ENCODE measurements at places on chromosomes 1 and 21.

DNA sequence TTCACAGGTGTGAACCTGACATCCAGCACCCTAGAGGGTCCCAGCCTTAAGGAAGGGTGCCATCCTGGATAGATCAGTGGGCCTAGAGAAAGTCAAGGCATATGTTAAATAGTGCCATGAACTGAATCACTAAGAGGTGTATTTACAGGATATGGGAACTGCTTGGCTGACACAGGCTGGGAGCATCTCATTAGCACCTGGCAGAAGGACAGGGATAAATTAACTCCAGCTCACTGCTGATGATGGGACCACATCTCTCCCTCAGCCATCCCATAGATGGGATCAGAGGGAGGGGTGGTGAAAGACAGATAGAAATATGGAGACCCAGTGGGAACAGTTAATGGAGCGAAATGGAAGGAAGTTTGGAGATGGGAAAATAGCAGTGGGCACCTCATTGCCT, 122.0 kb downstream of the IGSF21 start:
- DNase-seq, result no peak

DNA sequence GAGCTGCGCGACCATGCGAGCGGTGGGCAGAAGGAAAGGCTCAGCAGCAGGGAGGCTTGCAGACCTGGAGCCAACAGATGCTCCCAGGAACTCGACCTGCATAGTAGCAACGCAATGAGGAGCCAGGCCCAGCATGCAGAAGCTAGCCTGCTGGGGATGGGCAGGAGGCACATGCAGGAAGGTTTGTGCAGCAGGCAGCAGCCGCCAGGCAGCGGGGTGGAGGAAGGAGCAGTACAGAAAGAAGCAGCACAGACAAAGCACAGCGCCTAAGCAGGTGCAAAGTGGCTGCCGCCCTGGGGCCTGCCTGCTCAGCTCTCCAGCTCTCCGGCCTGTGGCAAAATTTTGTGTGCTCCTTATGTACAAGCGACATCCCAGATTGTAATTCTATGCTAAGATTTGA, 213.5 kb upstream of the MAP1LC3C start:
- peak; percentile 16 for DNase-seq

GRCh38 chr1:9207715-9208114, 26.9 kb upstream of the H6PD start:
- no peak for DNase-seq

GRCh38 chr1:200184196-200184595, 156.7 kb downstream of the NR5A2 start:
- peak; percentile 92 for DNase-seq

DNA sequence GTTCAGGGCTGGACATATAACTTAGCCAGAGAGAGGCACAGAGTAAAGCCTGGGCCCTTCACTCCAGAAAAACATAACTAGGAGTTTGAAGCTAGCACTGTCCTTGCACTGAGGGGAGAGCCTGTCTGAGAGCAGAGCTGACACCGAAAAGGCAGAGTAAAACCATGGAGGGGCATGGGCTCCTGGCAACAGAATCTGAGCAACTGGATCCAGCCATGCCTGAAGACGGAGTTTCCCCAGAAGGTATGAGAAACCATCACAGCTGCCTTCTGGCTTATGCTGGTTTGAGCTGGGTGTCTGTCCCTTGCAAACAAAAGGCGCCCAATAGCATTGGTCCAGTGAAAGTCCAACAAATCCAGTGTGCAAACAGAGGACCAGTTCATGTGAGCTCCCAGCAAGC, 137.5 kb downstream of the NPHP4 start:
- no peak for DNase-seq

DNA sequence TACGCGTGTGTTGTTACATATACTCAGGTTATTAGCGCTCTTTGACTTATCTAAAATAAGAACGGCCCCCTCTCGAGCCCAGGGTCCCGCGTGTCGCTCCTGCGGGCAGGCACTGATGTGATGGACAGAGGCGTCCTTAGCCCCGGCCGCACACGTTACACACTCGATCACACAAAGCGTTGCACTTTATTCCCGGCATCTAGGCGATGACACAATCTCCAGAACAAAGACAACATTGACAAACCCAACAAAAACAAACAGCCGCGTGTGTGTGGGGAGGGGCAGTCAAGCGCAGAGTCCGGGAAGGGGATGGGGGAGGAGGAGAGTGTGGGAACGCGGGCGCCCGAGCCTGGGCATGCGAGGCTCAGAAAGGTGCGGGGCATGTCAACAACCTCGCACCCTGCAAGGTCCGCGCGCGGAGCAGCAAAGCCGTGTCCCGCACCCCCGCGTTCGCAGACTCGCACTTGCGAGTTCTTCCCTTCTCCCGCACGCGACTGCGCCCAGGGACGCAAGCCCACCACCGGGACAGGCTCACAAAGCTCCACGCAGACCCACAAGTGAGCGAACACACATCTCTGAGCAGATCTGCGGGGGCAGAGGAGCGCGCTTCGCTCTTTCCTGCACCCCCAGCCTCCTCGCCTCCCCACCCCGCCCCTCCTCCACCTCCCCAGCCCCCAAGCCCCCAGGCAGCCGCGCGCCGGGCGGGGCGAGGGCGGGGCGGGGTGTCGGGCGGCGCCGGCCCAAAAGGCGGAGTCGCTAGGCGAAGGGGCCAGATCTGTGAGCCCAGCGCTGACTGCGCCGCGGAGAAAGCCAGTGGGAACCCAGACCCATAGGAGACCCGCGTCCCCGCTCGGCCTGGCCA, at the start of gene EFNA1:
TSS of gene EFNA1 (plus strand) at position 772 of the 862 bp plus-strand sequence. CDS start 102 bp downstream, outside the sequence.
- peak; percentile 65 for DNase-seq

DNA sequence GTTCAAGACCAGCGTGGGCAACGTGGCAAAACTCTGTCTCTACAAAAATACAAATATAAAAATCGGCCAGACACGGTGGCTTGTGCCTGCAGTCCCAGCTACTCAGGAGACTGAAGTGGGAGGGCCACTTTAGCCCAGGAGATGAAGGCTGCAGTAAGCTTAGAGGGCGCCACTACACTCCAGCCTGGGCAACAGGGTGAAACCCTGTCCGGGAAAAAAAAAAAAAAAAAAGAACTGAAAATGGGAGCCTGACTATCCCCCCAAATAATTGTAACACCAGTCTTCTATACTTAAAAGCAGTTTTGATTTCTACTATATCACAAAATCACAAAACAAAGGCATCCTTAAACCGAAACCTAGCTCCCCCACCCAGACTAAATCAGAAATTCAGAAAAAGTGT, 60.3 kb downstream of the CDC42BPA start:
- DNase-seq, result no peak

DNA sequence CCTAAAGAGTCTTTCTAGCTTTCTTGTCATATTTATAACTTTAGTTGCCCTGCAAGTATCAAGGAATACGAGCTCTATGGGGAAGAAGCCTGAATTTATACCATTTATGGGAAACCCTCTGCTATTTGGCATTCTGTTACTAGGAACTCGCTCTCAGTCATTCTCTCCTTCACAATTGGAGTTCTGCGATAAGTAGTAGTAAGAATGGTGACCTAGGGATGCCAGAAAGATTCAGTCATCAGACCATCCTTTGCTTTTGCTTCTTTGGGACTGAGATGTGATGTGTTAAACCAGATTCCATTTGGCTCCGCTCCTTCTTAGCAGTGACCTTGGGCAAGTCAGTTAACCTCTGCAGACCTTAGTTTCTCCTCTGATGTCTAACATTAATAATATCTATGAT, 256.5 kb downstream of the FGGY start:
- no peak for DNase-seq

GRCh38 chr1:205410581-205411298, 11.1 kb downstream of the LEMD1 start:
- no peak for DNase-seq

- DNase-seq, result no peak
Observed at GRCh38 chr1:18410407-18410806, 70.3 kb upstream of the KLHDC7A start.

DNA sequence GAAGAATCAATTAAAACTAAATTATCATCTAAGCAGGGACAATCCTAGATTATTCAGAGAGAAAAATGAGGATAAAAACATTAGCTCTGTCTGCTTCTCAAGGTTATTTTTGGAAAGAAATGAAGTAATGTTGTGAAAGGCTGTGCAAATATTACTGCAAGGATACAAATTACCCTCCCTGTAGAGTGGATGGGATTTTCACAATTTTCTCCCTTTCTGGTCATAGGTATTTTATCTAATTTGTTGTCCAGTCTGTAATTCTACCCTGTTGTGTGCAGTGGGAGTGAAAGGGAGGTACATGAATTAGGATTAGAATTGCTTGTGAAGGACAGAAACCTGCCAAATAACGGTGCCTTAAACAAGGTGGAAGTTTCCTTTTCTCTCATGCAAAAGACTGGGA, 54.7 kb downstream of the MAP3K7CL start:
- DNase-seq, result no peak

DNA sequence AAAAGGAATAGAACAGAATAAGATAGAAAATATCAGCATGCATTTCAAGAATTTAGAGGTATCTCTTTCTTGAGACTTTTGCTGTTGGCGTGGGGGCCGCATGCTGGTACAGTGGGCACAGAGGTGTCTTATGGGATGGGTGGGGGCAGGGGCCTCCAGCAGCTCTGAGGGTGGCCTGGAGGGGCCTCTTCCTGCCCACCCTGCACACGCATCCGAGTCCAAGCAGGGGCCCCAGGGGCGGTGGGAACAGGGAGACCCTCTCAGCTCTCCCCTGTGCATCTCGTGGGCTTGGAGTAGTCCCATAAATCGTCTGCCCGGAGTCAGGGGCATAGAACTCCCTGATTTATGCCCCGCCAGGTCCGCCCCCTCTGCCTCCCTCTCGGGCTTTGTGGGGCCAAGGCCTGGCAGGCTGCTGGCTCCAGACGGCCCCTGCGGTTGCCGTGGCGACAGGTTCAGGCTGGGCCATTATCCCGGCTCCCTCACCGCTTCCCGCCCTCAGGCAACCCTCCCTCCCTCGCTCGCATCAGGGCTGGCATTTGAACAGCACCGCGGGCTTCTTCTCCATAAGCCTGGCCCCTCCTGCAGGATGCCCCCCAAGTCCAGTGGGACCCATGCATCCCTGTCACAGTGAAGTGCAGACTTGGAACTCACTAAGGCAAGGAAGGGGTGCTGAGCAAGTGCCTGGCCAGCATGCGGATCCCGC, 133.2 kb upstream of the ZBTB40 start:
- peak; percentile 69 for DNase-seq

DNA sequence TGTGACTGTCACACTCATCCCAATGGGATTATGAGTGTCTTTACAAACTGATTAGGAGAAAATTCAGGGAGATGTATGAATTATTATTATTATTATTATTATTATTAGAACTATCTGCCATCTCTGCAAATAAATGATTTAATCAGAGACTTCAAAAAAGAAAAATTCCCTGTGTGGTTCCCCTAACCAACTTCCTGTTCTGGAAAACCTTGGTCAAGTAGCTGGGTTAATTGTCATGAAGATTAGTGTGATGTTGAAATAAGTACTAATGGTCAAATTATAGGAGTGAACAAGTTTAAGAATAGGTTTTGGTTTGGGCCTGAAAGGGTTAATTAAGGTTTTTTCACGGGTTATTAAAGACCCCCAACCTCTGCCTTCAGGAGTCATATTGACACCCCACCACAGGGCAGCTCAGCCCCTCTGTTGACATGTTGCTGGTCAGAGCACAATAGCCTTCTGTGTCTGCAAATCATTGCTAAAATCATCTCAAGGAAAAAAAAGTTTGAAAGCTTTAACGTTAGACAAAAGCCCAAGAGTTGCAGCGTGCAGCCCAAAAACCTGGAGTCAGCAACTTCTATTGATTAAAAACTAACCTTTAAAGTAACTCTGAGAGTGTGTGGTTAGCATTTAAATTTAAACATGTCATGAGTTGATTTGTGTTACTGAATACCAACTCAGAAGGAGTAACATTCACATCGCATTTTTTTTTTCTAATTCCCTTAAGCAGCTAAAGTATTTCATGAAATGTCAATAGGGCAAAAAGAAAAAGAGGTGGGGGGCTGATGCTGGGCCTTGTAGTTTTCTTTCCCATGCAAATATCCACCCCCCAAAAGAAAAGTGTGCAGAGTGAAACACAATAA, 272.5 kb downstream of the TM2D1 start:
- DNase-seq, result no peak

DNA sequence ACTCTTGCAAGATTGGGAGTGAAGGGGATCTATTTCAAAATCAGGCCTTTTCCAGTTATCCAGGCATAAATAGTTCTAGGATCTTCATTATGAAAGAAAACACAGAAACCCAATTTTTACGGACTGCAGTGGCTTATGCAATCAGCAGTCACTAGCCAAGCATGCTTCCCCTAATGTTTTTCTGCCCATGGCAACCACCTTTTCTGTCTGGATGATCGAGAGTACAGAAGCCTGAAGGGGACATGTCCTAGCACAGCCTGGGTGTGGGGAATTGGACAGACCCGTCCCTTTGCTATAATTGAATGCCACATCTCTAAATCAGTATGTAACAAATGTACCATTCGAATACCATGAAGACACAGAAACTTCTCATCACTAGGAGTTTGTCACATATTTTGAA, 29.8 kb upstream of the NCAM2 start:
- no peak for DNase-seq

DNA sequence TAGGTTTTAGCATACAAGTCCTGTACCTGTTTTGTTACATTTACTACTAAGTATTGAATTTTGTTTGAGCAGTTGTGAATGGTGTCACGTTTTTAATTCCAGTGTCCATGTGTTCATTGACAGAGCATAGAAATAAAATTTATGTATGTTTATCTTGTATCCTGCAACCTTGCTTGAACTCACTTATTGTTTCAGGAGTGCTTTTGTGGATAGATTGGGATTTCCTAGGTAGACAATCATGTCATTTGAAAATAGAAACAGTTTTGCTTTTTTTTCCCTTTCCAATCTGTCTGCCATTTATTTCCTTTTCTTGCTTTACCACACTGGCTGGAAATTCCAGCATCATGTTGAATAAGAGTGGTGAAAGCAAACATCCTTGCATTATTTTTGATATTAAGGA, 15.0 kb upstream of the ABCG1 start:
- no peak for DNase-seq

DNA sequence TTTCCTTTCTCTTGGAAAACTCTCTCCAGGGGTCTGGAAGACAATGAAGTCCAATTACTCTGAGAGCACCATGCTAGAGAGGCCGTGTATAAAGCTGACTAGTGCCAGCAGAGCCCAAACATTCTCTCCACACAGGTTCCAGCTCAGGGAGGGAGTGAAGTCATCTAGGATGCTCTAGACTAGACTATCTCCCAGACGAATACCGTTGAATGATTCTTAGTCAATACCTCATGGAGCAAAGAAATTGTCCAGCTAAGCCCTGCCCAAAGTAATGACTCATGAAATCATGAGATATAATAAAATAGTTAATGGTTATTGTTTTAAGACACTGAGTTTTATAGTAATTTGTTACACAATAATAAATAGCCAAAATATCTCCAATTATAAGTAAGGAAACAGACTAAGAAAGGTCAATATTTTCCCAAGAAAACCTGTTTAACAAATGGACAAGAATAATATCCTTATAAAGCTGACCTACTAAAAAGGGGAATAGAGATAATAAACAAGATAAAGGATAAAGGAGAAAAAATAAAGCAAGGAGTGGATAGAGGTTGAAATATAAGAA, 163.9 kb upstream of the LRRC7 start:
- DNase-seq, result no peak

DNA sequence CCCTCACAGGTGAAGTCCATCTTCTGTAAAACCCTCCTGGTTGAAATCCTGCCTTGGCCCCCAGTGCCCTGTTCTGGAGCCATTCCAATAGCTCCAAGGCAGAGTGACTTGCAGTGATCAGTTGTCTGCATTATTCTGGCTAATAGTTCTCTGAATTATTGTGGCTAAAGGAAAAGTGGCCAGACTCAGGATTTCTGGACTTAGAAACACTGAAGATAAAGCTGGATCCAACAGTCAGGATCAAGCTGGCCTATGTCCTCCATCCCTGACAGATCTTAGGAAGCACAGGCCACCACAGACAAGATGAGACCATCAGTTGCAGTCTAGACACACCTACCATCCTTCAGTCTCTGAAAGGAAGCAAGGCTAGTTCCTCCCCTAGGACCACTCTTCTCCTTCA, 801 bp upstream of the C2CD4D start:
- no peak for DNase-seq

GRCh38 chr1:155893389-155894142, 17.6 kb downstream of the RIT1 start:
- no peak for DNase-seq

Measured in NCI-H345 (cell line).